ENCODE measurements at places on chromosomes 12 and 14.

DNA sequence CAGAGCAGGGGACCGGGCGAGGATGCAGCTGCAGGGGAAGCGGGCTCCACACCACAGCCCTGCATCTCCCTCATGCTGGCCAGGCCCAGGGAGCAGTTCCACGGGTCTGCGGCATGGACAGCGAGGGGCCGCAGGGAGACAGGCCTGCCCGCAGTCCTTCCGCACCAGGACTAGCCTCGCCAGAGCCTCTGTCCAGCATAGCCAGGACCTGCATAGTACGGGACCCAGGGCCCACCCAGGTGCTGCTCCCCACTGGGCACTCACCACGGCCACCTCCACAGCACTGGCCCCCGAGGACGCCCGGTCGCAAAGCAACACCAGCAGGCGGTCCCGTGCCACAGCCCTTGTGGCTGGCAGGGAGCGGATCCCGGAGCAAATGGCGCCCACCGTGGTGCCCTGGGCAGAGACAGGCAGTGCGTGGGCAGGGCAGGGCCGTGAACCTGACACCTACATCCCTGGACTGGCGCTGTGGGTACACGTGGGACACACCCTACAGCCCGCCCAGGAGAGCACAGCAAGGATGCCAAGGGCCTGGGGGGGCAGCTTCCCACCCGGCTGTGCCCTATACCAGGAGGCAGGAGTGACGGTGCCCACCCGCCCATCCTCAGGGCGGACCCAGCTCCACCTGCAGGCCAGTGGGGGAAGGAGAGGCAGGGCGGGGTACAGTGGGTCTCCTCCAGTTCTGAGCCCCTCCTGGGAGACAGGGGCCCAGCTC lies 23.8 kb downstream of the JAG2 start:
- no peak for DNase-seq

DNA sequence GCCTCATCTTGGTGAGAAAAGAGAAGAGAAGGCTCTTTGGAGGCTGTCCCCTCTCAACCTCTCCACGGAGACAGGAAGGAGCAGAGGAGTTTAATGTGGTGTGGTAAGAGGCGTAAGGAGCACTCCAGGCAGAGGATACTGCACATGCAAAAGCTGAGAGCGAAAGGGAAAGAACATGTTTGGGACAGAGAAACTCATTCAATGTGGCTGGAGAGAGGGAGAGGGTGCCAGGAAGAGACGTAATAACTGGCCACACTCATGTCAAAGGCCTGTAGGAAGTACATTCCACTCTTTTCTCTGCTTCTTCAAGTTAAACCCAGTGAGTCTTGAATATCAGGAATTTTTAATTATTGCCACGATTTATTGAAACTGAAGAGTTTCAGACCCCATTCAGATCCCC lies 12.0 kb downstream of the VDR start:
- DNase-seq = no peak

GRCh38 chr14:50778721-50779483 lies 52.1 kb downstream of the NIN start:
- no peak for DNase-seq

GRCh38 chr12:131912518-131913274 lies 16.4 kb upstream of the PUS1 start:
- DNase-seq = no peak

GRCh38 chr14:55754871-55755270 lies 174.9 kb downstream of the KTN1 start:
- no peak for DNase-seq

DNA sequence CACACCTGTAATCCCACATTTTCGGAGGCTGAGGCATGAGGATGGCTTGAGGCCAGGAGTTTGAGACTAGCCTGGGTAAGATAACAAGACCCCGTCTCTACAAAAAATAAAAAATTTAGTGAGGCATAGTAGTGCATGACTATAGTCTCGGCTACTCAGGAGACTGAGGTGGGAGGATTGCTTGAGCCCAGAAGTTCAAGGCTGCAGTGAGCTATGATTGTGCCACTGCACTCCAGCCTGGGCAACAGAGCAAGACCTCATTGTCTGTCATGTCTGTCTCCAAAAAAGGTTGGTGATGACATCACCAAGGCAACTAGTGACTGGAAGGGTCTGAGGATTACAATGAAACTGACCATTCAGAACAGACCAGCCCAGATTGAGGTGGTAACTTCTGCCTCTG lies 83.5 kb upstream of the COCH start:
- no peak for DNase-seq

DNA sequence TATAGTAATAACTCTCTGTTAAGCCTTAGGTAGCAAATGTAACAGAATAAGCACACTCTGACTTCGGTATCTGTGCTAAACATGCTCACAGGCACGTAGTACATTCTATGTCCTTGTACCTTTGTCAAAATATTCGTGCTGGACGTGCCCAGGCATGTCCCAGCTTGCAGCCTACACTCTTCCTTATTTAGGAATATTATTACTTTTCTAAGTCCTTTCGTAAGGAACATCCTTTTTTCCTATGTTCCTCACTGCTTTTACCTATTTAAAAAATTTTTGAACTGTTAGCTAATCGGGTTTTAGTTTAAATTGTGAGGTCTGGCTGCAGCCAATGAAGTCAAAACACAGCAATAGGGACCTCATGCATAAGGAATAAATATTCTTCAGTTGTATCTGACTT lies 24.1 kb upstream of the UBC start:
- no peak for DNase-seq

- no peak for DNase-seq
Observed at GRCh38 chr12:59850268-59850667, 254.4 kb downstream of the SLC16A7 start.

DNA sequence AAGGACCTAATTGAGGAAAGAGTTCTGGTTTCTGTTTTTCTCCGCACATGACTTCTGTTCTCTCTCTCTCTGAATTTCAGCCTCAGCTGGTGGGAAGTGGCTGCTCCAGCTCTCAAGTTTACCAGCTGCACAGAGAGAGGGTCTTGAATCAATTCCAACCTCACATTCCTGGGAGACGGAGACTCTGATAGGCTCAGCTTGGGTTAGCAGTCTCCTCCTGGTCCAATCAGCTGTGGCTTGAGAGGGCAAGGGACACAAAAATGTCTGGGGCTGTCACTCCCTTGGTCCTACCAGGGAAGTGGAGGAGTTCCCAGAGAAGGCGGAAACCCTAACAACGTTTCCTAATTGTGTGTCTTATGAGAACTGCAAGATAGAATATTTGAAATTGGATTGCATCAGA lies 7.0 kb downstream of the CCDC63 start:
- DNase-seq = no peak

DNA sequence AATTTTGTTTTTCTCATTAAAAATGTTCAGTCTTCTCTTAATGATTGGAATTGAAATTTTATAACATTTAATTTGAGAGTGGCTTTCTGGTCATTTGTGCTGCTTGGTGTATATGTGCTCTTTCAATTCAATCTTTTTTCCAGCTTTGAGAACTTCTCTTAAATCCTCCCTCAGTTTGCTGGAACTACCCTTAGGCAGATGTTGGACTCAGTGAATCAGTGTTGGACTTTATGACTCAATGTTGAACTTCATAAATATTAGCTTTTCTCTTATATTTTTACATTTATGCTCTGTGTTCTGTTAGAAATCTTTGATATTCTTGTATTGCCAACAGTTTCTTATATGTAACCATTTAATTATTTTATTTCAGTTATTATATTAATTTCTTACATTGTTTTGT lies 935.5 kb upstream of the FBXO33 start:
- no peak for DNase-seq

GRCh38 chr14:73740618-73741326 lies 26.6 kb upstream of the PNMA1 start:
- DNase-seq = no peak

DNA sequence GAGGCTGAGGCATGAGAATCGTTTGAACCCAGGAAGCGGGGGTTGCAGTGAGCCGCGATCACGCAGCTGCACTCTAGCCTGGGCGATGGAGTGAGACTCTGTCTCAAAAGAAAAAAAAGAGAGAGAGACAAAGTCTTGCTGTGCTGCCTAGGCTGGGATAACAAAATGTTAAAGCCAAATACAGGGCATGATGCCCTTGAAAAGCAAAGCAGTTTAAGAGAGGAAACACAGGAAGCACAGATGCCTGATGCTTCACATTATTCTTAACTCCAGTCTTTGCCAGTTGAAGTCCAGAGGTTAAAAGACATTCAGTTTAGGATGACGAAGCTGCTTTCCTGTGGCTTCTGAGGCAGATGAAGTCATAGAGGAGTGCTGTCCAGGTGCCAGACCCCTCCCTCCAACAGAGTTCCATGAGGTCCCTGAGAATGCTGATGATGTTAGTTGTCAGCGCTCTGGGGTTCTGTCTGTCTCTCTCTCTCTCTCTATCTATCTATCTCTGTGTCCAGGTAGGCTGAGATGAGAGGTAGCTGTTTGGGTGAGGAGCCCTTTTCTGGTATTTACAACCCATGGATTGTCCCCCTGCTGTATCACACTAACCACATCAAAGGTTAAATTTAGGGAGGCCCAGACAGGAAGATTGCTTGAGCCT lies 4.9 kb upstream of the MRPL52 start:
- DNase-seq = no peak

GRCh38 chr12:124548854-124549378 lies 18.5 kb downstream of the NCOR2 start:
- DNase-seq = no peak

GRCh38 chr14:64544607-64545312 lies 4.2 kb downstream of the HSPA2 start:
- no peak for DNase-seq

DNA sequence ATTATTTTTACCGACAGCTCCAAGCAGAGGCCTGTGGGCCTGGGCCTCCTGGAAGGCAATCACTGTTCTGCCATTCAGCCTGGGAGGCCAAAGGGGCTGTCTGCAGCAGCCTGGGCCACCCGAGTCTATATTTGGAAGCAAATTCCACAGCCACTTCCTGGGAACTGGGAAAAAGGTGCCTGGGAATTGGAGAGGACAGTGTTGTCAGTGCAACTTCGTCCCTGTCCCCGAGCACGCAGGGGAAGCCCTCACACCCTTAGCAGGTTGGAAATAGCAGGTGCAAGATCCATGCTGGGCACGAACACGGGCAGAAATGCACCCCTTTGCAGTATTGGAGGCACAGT lies 9.6 kb upstream of the TBX5 start:
- DNase-seq = no peak

DNA sequence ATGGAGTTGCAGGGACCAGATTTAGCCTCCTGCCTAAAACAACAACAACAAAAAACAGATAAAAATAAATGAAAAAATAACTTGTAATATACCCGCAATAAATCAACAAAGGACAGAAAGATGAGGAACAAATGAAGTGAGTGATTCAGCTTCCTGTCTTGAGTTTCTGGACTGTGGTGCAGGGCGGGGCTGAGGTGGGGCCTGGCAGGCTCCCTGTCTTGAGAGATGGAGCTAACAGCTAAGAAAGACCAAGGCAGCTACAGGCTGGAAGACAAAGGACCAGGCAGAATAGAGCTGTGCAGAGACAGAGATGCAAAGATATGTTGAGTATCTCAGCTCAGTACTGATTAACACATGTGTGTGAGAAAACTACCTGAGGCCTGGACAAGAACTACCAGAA lies 879.2 kb downstream of the AACS start:
- no peak for DNase-seq

DNA sequence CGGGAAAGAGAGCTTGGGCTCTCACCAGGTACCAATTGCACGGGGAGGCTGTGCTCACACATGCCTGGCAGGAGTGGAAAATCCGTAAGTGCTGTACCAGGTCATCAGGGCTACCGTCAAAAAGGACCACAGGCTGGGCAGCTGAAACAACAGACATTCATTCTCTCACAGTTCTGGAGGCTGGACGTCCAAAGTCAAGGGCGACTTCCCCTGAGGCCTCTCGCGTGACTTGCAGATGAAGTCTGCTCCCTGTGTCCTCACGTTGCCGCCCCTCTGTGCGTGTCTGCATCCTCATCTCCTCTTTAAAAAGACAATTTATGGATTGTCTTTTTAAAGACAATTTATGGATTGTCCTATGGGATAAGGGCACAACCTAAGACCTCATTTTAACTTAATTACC lies 73.8 kb upstream of the FZD10 start:
- no peak for DNase-seq

DNA sequence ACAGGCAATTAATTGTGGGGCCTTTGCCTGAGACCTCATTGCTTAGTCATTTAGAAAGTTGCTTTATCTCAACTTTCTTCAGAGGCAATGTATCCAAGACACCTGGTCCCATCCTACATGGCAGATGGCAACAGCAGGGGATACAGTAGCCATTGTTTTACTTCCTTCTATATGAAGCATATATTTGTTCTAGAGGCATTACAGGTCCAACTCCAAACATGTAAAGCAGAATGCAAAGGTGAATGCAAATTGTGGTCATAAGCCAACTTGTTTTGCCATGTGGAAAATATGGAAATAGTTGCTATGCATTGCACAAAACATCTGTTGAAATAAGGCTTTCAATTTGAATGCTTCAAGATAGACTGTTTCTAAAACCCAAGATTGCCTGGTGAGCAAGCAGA lies 109.8 kb upstream of the BCAT1 start:
- DNase-seq = no peak

- DNase-seq = no peak
Observed at GRCh38 chr12:132539016-132539773, 49.2 kb downstream of the FBRSL1 start.

GRCh38 chr14:69374235-69374634 lies 23.9 kb downstream of the ERH start:
- no peak for DNase-seq

GRCh38 chr14:49315570-49315969 lies 270.6 kb downstream of the RPS29 start:
- DNase-seq = no peak

DNA sequence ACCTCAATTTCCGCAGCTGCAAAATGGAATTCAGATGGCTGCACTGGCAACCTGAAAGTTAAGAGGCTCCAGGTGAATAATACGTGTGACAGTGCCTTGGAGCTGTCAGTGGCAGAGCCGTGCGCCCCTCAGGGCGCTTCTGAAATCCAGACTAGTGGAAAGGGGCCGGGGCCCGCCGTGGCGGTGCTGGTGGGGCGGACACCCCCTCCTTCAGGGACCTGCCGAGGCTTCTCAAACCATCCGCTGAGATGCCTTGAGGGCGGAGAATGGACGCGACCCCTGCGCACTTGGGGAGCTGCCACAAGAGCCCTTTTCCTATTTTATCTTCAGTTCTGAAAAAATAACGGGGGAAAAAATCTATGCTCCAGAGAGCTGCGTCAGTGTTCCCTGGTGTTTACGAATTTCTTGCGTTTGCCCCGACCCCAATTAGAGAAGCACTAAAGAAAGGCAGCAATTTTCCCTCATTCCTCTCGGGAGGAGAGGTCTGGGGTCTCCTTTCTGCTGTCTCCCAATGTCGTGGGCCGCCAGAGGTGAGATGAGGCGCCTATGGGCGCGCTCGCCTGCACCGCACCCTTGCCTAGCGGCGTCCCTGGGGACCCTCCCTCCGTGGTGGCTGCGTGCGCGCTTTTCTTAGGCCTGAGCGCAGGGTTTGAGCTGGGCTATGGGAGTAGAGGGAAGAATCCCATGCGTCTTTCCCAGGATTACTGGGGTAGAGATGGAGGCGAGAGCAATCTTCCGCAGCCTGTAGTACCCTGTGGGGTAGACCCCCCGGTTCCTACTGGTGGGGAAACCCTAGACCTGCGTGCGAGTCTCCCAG lies 2.2 kb downstream of the NOS1 start:
- DNase-seq = no peak

Data from HEK293T (cell line).